ENCODE measurements at places on chromosomes 6 and 20. TPM values are rescaled to one million over a fixed set of nuclear protein-coding genes. Genes with fewer than 3 reads are reported as not detected.

PI16 gene
- total RNA-seq: not detected

PROKR2 gene
- total RNA-seq: not detected

MAFB gene
- total RNA-seq: 0.18 TPM

- DNase-seq: no peak
Measured at GRCh38 chr6:118122801-118123200, 215.7 kb downstream of the SLC35F1 start.

GRCh38 chr6:36361071-36361470 lies 24.4 kb upstream of the BNIP5 start:
- DNase-seq: no peak

GRCh38 chr6:49001856-49002541 lies 461.1 kb downstream of the MMUT start:
- no peak for DNase-seq

GRCh38 chr6:155418017-155418761 lies 37.5 kb downstream of the NOX3 start:
- DNase-seq: peak; percentile 64

- DNase-seq: no peak
Measured at GRCh38 chr20:47501116-47501481, 588 bp upstream of the NCOA3 start.

GRCh38 chr6:134515986-134516385 lies 198.1 kb upstream of the SGK1 start:
- no peak for DNase-seq

DNA sequence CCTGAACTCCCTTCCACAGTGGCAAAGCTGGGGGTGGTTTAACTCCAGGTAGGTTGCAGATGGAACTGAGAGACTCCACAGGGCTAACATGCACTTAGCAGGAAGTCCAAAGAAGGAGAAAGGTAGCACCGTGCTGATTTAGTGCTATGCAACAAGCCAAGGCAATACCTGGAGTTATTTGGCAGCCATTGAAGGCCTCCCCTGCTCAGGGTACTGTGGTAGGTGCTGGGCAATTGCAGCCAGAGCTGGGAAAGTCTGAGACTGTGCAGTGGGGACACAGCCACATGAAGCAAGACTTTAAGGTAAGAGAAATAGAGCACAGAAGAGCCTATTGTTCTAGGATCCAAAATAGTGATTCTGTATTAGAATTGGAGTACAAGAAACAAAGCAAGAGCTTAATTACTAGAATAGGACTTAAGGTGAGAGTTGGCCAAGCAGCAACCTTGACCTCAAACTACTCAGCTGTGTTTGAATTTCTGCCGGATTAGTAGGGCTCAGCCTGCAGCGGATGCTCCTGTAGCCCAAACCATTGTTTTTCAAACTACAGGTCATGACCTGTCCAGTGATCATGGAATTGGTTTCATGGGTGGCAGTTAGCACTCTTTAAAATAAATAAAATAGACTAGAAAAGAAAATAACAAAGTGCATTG lies 80.8 kb upstream of the STMND1 start:
- DNase-seq: no peak

GRCh38 chr20:19815553-19815991 lies 57.5 kb downstream of the RIN2 start:
- no peak for DNase-seq

DNA sequence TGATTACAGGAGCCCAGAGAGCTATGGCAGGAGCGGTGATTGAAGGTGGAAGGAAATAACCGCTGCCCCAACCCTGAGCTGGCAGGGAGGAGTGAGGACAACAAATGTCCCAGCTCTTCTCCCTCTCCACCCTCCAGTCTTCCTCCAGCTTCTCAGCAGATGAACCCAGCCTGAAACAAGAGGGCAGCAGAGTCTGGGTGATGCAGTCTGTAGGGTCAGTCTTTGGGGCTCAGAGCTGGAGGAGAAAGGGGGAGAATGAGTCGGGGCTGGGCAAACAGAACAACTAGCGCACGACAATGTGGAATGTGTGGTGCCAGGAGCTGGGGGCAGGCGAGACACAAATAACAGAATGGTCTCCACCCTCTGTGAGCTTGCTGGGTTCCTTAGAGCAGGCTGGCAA lies 4.5 kb upstream of the GUCA1A start:
- DNase-seq: no peak
